ENCODE measurements at places on chromosomes 5 and 9.

DNA sequence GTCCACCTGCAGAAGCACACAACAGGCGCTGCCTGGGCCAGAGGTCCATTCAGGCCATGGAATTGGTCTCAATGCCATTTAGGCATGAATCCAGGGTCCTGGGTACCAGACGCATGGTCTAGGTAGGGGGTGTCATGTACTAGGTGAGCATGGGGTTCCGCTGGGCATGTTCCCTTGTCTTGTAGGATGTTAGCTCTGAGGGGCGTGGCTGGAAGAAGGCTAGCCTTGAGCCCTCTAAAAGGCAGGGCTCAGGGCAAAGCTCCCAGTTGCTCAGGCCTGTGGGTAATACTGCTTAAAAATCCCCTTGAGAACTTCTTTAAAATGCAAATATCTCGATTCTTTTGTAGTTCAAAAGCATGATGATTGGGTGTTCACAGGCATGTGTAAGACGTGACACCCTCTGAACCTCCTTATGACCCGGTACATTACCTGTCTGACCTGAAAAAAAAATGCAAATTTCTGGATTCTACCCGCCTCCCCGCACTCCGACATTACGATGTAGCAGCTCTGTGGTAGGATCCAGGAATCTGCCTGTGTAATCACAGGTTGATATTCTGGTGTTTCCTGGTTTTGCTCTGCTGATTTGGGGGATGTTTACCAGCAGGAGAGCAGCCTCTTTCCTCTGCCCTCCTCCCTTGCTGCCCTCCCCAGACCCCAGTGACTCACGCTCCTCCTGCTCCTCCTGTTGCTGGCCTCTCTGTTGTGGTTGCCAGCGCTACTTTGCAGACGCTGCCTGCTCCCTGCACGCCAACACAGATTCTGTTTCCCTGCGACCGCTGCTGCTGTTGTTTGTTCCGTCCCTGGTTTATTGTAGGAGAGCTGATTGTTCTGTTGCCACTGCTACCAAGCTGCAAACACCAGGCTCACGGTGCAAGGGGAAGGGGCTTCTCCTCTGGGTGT is 5.7 kb downstream of the TMC1 start:
- peak; percentile 76 for DNase-seq

GRCh38 chr5:180599981-180600553 is 8.8 kb upstream of the SCGB3A1 start:
- DNase-seq = no peak

DNA sequence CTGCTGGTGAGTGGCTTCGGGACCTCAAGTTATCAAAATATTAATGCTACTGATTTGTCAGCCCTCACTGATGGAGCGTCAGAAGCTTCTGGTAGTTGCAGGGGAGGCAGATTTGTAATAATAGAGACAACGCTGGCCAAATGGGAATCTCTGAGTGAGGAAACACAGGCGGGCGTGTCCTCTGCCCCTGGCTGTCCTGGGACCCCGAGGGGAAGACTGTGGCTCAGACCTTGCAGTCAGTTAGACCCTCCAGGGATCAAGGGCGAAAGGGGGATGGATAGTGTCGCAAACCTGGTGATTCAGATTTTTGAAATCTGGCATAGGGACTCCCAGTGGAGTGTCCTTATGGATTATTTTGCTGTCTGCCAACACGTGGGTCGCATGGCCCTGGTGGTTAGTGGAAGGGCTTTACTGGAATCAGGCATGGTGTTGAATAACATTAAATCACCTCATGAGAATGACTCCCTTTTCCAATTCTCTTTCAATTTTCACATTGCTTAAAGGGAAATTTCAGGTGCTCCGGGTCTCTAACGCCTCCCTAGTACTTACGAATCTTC is 35.1 kb upstream of the NTNG2 start:
- DNase-seq = no peak

DNA sequence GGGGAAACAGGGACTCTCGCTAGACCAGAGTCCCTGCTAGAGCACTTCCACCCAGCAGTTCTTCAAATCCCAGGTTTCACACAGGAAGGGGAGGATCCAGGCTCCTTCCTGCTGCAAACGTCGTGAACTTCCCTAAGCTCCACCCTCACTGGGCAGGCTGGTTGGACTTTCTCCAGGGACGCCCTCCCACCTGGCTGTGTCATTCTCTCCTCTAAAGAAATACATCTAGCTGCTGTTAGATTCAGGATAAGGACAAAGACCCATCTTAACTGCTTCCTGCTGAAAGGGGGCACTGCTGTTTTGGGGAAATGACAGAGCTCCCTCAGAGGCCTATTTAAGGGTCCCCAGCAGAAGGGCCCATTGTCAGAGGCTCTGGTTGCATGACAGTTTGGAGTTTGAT is 230.7 kb downstream of the SEMA6A start:
- no peak for DNase-seq

DNA sequence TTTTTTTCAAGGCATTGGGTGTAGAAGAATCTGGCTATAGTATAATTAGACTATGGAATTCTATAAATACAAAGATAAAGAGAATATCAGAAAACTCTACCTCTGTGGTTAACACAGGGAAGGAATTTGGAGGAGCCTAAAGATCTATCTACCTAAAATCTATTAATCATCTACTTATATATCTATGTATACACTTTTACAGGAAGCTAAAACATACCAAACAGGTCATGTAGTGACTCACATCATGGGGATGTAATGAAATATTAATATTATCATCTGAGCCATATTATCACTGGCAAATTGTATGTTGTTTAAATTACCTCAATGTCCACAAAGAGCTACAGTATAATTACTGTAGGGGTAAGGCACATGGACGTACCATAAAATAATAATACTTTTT is 1748.2 kb downstream of the EFNA5 start:
- no peak for DNase-seq

DNA sequence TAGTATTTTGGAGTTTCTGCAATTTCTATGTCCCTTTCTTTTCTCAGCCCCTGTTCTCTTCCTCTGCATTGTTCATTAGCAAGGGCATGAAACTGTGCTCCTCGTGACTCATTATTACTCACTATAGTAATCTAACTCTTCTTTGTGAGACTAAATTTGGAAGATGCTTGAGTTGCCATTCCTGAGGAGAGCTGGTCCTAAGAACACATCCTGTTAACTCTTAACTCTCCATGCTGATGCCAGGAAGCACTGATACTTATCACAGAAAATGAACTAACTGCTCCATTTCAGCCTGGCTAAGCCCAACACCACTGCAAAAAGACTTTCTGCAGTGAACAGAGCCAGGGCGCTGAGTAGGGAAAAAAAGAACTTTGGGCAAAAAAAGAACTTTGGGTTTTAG is 10.6 kb upstream of the CSNK1A1 start:
- peak; percentile 32 for DNase-seq

GRCh38 chr9:135797507-135798262 is 95.7 kb downstream of the KCNT1 start:
- peak; percentile 20 for DNase-seq

Measured in inflammatory macrophage (primary cell).